ENCODE measurements at places on chromosomes 12 and 14. TPM values are rescaled to one million over a fixed set of nuclear protein-coding genes. Genes with fewer than 3 reads are reported as not detected.

The GPR65 gene
- 0.28 TPM for total RNA-seq

The PHLDA1 gene
- total RNA-seq, result 78.9 TPM

The CNIH1 gene
- 342 TPM for total RNA-seq

The RIMBP2 gene
- total RNA-seq, result under 0.01 TPM

The KRT80 gene
- 0.38 TPM for total RNA-seq

The COX8C gene
- not detected for total RNA-seq

The SLC39A2 gene
- total RNA-seq, result not detected

The PRR13 gene
- 19.7 TPM for total RNA-seq
